ENCODE measurements at places on chromosomes 1 and 21.

- DNase-seq, result no peak
These were observed 1414.7 kb downstream of the PLA2G4A start for GRCh38 chr1:188243456-188243855.

DNA sequence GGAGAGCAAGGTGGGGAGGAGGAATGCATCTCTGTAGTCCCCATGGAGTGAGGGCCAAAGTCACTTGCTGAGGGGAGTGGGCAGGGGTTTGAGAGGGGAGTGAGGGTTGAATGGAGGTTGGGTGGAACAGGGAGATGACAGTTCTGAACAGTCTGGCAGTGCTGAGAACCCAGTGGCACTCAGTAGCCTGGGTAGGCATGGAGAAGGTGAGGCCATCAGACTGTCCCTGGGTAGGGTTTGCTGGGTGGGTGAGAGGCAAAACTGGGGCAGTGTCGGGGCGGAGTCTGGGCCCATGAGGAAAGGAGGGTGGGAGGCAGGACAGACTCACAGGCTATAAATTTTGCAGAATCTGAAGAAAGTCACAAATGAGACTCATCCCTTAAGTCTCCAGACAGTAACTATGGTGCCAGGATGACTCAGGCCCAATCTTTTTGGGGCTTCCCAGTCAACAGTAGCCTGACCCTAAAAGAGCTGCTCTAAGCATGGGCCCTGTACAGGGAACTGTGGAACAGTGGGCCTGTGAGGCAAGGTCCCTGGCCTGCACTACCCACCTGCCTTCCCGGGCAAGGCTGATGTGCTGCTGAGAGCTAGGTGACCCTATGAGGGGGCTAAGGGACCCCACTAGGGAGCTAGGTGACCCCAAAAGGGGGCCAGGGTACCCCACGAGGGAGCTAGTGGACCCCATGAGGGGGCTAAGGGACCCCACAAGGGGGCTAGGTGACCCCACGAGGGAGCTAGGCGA is 51.0 kb upstream of the DMRTB1 start:
- DNase-seq, result no peak

- DNase-seq, result no peak
These were observed 3.2 kb upstream of the FGR start for GRCh38 chr1:27638047-27638734.

- no peak for DNase-seq
These were observed 366.7 kb downstream of the HHIPL2 start for GRCh38 chr1:222181191-222181590.

- no peak for DNase-seq
These were observed at the start of gene AGT for GRCh38 chr1:230713915-230714764. TSS of gene AGT (minus strand) at chr1:230714122. CDS start at chr1:230710823, 3,299 bp downstream.

Measured in omental fat pad (tissue), 4 donors.